Esophagus squamous epithelium (tissue), 5 donors: ENCODE measurements at places on chromosomes 7 and 10.

DNA sequence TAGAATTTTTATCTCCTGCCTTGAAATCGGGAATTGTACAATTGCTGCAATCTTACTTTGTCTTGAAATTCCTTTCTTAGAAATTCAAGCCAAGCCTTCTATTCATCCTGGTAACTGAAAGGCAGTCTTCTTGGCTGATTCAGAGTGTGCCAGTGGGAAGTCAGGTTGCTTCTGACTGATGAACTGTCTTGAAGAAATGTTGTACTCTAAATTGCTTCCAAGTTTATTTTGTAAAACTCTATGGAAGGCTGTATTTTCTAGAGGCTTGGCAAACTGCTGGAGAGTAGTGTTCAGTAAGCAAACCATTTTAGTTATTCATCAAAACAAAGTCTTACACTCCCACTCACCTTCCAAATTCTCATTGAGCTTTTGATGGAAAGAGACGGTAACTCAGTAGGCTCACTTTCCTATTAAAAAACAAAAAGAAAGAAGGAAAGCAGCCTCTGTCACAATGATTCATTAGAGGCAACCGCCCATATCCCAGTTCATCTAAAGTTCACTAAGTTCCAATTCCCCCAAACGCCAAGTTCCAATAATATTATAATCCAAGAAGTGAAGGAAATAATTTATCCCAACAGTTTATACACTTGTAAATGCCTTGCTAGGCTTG, 187.9 kb upstream of the MALRD1 start:
- DNase-seq = no peak

GRCh38 chr7:79673421-79673820, 220.0 kb upstream of the MAGI2 start:
- DNase-seq = no peak

- no peak for DNase-seq
Observed at GRCh38 chr10:62815381-62816075, 638 bp downstream of the EGR2 start.

GRCh38 chr10:110994406-110995086, 75.1 kb downstream of the SHOC2 start:
- DNase-seq = no peak

DNA sequence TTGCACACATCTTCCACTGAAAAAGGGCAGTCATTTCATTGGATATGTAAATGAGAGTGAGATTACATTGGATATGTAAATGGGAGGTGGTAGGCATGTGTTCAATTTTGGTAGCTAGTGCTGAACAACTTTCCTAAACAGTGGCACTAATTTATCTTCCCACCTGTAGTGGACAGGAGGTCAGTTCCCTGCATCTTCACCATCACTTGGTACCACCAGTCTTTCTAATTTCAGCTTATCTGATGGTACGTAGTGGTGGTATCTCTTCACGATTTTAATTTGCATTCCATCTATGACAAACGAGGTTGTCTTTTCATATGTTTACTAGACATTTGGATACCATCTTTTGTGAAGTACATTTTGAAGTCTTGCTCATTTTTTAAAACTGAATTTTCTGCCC, 58.1 kb downstream of the PFKFB3 start:
- DNase-seq = no peak

- no peak for DNase-seq
Observed at GRCh38 chr7:33531888-33532287, 373.5 kb upstream of the BMPER start.
